ENCODE measurements at places on chromosomes 16 and 17. TPM values are rescaled to one million over a fixed set of nuclear protein-coding genes. Genes with fewer than 3 reads are reported as not detected.
A peak's percentile ranks its signal among the peaks of the same experiment; 100 is the strongest.

Gene KCNH6
- not detected for total RNA-seq

Gene PERCC1
- total RNA-seq = not detected

Gene KCNAB3
- total RNA-seq = 32.4 TPM

DNA sequence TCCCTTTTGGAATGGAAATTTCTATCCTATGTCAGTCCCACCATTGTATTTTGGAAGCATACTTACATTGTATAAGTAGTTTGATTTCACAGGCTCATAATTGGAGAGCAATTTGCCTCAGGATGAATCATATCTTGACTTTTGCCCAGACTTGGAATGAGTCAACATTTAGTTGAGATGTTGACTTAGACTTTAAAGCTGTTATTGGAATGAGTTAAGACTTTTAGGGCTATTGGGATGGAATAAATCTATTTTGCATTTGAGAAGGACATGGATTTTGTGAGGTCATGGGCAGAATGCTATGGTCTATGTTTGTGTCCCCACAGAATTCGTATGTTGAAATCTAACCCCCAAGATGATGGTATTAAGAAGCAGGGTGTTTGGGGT is 12.2 kb upstream of the ZNF594 start:
- H3K4me1 ChIP-seq = no peaks in the 10 kb centered on the region
- no peak overlapping the region for H3K4me3 ChIP-seq
- H3K27me3 ChIP-seq = no peaks in the 10 kb centered on the region
- no peak for DNase-seq
- H3K36me3 ChIP-seq = no peaks in the 10 kb centered on the region

GRCh38 chr16:9481747-9482730 is 390.6 kb downstream of the HAPSTR1 start:
- no peaks in the 10 kb centered on the region for H3K27me3 ChIP-seq
- no peak overlapping the region for H3K4me3 ChIP-seq
- no peak for DNase-seq
- H3K4me1 ChIP-seq = no peaks in the 10 kb centered on the region
- H3K27ac ChIP-seq = no peak overlapping the region

GRCh38 chr17:49775546-49776260 is 11.8 kb upstream of the FAM117A start:
- H3K27ac ChIP-seq = no peak overlapping the region
- DNase-seq = no peak
- no peaks in the 10 kb centered on the region for H3K4me1 ChIP-seq
- H3K4me3 ChIP-seq = no peak overlapping the region

DNA sequence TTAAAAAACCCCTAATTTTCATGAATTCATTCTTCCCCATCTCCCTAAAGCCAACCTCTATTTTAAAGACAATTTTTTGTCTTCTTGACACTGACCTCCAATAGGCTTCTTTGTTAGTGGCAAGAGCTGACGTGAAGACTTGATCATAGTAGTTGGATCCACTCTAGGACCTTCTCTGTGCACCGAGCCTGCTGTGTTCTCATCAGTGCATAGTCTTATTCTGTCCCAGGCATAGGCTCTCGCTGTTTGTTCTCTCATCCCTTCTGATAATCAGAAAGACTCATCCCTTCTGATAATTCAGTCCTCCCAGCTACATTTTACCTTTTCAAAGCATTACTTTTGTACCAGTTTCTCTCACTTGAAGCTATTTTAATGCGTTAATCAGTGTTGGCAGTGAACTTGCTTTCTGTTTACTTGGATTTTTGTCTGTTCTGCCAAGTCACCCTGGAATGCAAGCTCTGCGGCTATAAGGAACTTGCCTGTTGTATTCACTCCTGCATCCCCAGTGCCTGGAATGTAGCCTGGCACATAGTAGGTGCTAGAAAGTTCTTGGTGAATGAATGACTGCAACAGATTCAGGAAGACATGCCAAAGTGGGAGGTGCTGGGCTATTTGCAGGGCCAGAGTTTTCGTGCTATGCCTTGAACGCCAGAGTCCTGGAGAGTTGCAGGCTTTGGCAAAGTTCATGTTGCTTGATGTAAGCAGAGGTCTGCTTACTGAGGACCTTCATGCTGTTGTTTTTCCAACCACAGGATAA is 147.6 kb upstream of the MPHOSPH6 start:
- no peak for DNase-seq
- H3K27ac ChIP-seq = no peak overlapping the region
- H3K4me3 ChIP-seq = no peak overlapping the region
- peaks cover 5% of the 10 kb centered on the region for H3K27me3 ChIP-seq

- DNase-seq = no peak
- no peaks in the 10 kb centered on the region for H3K27me3 ChIP-seq
- H3K4me1 ChIP-seq = peaks cover 8% of the 10 kb centered on the region
- no peak overlapping the region for H3K27ac ChIP-seq
- H3K36me3 ChIP-seq = peaks cover 47% of the 10 kb centered on the region
- H3K4me3 ChIP-seq = no peak overlapping the region
These were observed 2.6 kb downstream of the CDK5RAP3 start for GRCh38 chr17:47973541-47973940.

GRCh38 chr17:8059131-8059530 is 20.3 kb downstream of the ALOX15B start:
- peaks cover 17% of the 10 kb centered on the region for H3K4me1 ChIP-seq
- H3K36me3 ChIP-seq = no peaks in the 10 kb centered on the region
- no peak overlapping the region for H3K27ac ChIP-seq
- no peak for DNase-seq
- peaks cover 14% of the 10 kb centered on the region for H3K27me3 ChIP-seq

DNA sequence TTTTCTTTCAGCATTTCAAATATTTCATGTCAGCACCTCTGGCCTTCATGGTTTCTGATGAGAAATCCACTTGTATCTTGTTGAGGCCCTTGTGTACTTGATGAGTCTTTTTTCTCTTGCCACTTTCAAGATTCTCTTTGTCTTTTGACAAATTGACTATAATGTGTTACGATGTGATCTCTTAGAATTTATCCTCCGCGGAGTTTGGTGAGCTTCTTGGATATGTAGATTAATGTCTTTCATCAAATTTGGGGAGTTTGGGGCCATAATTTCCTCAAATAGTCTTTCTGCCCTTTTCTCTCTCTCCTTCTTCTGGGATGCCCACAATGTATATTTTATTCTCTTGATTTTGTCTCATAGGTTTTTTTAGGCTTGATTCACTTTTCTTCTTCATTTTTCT is 96.0 kb downstream of the CHD9 start:
- H3K27me3 ChIP-seq = no peaks in the 10 kb centered on the region
- H3K27ac ChIP-seq = no peak overlapping the region
- H3K4me3 ChIP-seq = no peak overlapping the region
- DNase-seq = no peak
- H3K36me3 ChIP-seq = peaks cover 1% of the 10 kb centered on the region

DNA sequence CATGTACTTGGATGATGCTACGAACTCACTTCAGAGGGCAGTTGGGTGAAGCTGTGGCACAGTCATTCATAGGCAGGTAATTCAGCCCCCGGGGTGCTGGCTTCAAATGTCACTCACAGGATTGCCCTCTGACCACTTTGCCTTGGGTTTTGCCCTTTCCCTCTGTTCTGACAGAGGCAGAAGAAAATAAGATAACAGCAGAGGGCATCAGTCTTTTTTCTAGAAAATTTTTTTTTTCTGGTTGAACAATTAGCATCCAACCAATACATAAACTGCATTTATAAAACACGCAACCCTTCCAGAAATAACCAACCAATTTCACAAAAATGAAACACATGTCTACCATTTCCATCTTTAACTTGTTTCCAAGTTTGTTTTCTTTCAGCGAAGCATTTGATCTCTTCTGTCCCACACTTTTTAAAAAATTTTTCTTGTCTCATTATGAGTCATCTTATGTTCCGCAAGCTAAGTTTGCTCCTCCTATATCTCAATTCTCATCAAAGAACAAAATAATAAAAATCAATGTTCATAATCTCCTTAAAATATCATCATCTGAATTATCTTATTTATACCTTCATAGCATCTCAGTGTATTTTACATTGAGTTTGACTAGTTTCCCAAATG is 15.6 kb downstream of the NACA2 start:
- DNase-seq = no peak
- no peaks in the 10 kb centered on the region for H3K36me3 ChIP-seq

DNA sequence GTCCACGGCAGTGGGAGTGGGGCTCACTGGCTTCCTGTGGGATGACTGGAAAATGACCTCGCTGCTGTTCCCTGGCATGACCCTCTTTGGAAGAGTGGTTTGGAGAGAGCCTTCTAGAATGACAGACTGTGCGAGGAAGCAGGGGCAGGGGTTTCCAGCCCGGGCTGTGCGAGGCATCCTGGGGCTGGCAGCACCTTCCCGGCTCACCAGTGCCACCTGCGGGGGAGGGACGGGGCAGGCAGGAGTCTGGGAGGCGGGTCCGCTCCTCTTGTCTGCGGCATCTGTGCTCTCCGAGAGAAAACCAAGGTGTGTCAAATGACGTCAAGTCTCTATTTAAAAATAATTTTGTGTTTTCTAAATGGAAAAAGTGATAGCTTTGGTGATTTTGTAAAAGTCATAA is 7.8 kb upstream of the RNF213 start:
- no peaks in the 10 kb centered on the region for H3K27me3 ChIP-seq
- DNase-seq = peak; percentile 60
- H3K4me3 ChIP-seq = no peak overlapping the region
- H3K4me1 ChIP-seq = peaks cover 11% of the 10 kb centered on the region
- H3K27ac ChIP-seq = no peak overlapping the region
- no peaks in the 10 kb centered on the region for H3K36me3 ChIP-seq

GRCh38 chr17:14724770-14725169 is 423.9 kb downstream of the HS3ST3B1 start:
- no peaks in the 10 kb centered on the region for H3K27me3 ChIP-seq
- H3K4me1 ChIP-seq = no peaks in the 10 kb centered on the region
- no peak overlapping the region for H3K4me3 ChIP-seq
- no peaks in the 10 kb centered on the region for H3K36me3 ChIP-seq
- no peak overlapping the region for H3K27ac ChIP-seq

DNA sequence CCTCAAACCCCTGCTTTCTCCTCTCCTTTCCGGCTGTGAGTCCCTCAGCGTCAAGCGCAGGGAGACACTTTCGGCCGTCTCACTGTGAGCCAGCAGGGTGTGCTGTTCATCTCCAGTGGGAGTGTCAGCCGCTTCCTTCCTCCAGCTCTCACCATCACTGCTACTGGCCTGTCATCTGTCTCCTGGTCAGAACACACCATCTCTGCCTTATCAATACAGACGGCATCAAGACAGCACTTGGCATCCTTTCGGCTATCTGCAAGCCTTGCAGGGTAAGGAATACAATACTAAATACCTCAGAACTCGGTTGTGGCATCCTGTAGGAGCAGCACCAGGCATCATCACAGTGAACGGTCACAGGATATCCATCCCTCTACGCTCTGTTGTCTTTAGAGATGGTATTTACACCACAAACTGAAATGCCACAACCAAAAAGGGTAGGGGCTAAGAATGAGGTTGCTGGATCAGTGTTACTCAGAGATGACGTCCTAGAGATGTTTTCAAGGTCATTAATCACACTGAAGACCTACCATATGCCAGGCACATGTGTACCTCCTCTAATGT is 20.7 kb upstream of the CMTM4 start:
- H3K4me3 ChIP-seq = no peak overlapping the region
- H3K27me3 ChIP-seq = no peaks in the 10 kb centered on the region
- no peaks in the 10 kb centered on the region for H3K36me3 ChIP-seq
- DNase-seq = peak; percentile 64

GRCh38 chr16:13856398-13856797 is 63.6 kb upstream of the ERCC4 start:
- no peak for DNase-seq
- H3K4me1 ChIP-seq = no peaks in the 10 kb centered on the region
- no peak overlapping the region for H3K27ac ChIP-seq
- H3K4me3 ChIP-seq = no peak overlapping the region

- H3K27me3 ChIP-seq = no peaks in the 10 kb centered on the region
- no peak overlapping the region for H3K27ac ChIP-seq
- no peaks in the 10 kb centered on the region for H3K36me3 ChIP-seq
- no peak overlapping the region for H3K4me3 ChIP-seq
- peaks cover 47% of the 10 kb centered on the region for H3K4me1 ChIP-seq
These were observed 39.0 kb downstream of the CUEDC1 start for GRCh38 chr17:57915985-57916757.

GRCh38 chr17:4583782-4584100 is 588 bp upstream of the SMTNL2 start:
- H3K4me3 ChIP-seq = peak overlapping the region; percentile 48
- H3K27ac ChIP-seq = no peak overlapping the region
- no peaks in the 10 kb centered on the region for H3K4me1 ChIP-seq
- peaks cover 40% of the 10 kb centered on the region for H3K27me3 ChIP-seq
- H3K36me3 ChIP-seq = no peaks in the 10 kb centered on the region

GRCh38 chr16:79177018-79177417 is 423.5 kb downstream of the MAF start:
- no peak for DNase-seq
- no peaks in the 10 kb centered on the region for H3K36me3 ChIP-seq
- no peak overlapping the region for H3K4me3 ChIP-seq
- H3K27ac ChIP-seq = no peak overlapping the region

GRCh38 chr17:62653826-62654761 is 26.6 kb downstream of the MRC2 start:
- H3K27ac ChIP-seq = no peak overlapping the region
- no peaks in the 10 kb centered on the region for H3K27me3 ChIP-seq
- H3K4me1 ChIP-seq = peaks cover 16% of the 10 kb centered on the region
- no peaks in the 10 kb centered on the region for H3K36me3 ChIP-seq
- H3K4me3 ChIP-seq = no peak overlapping the region

All from A673 (cell line).